ENCODE measurements at places on chromosomes 12 and 14.

- DNase-seq = no peak
These were observed 13.2 kb downstream of the NOPCHAP1 start for GRCh38 chr12:104999347-104999685.

DNA sequence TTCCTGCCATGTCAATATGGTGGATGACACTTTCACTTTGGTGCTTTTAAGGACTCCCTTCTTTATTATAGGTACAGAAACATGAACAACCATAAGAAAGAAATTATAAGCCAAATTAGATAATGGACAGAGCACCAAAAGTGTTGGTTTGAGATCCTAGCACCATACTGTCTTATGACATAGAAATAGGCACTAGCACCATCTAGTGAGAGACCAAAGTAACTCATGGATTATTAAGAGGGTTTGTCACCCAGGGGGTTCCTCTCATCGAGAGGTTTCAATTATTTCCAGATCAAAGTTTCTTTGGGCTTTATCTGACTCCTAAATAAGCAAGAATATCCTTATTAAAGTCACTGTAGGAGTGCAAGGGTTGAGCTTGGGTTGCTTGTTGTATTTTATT lies 153.0 kb upstream of the DIO2 start:
- peak; percentile 23 for DNase-seq

GRCh38 chr12:39081910-39082309 lies 176.5 kb upstream of the CPNE8 start:
- no peak for DNase-seq

GRCh38 chr12:75977952-75978671 lies 53.5 kb downstream of the PHLDA1 start:
- DNase-seq = no peak

Data from NCI-H187 treated with DMSO at 0.1 percent for 48 hours (cell line).